ENCODE measurements at places on chromosomes 7 and 10.

DNA sequence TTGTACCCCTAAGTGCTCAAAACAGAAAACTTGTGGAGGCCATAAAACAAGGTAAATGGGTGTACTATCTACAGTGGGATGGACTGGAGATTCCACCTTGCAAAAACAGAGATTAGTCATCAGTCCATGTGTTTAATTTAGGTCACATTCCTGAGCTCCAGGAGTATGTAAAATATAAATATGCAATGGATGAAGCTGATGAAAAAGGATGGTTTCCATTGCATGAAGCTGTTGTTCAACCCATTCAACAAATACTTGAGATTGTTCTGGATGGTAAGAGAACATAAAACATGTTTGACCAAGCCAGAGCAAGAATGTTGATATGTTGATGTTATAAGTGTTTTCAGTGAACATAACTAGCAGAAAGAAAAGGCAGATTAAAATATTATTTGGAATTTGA is 14.6 kb downstream of the ASB15 start:
- no peak for DNase-seq

- peak; percentile 2 for DNase-seq
Observed at GRCh38 chr10:68301790-68302502, 29.9 kb upstream of the HNRNPH3 start.

- DNase-seq = no peak
Observed at GRCh38 chr10:70909326-70909935, 21.1 kb upstream of the PCBD1 start.

GRCh38 chr10:44703241-44704155 is 207.6 kb upstream of the TMEM72 start:
- DNase-seq = no peak

GRCh38 chr10:59622320-59623132 is 87.1 kb downstream of the SLC16A9 start:
- DNase-seq = peak; percentile 2

DNA sequence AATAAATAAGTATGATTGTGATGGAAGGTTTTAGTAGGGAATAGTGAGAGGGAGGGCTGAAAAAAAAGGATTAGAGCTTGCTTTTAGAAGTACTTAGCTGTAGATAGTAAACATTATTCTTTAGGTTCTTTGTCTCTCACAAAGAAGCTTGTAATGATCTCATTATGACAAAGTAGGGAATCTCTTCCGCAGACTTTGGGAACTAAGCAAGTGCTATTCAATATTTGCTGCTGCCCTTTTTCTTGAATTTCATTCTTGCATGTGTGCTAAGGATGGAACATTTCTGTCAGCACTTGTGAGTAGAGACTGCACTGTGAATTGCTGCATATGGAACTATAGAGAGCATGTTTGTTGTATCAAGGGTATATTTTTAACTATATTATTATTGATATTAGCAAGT is 173.4 kb downstream of the ST7 start:
- no peak for DNase-seq

DNA sequence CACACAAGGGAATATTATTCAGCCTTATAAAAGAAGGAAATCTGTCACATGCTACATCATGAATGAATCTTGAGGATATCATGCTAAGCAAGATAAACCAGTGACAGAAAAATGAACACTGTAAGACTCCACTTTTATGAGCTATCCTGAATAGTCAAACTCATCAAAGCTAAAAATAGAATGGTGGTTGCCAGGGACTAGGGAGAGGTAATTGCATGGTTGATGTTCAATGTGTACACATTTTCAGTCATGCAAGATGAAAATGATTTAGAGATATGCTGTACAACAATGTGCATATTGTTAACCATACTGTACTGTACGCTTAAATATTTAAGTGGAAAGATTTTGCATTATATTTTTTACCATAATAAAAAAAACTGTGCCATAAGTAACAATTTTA is 1349.1 kb downstream of the XPNPEP1 start:
- DNase-seq = no peak

- no peak for DNase-seq
Observed at GRCh38 chr10:122435212-122435827, 19.1 kb upstream of the ARMS2 start.

DNA sequence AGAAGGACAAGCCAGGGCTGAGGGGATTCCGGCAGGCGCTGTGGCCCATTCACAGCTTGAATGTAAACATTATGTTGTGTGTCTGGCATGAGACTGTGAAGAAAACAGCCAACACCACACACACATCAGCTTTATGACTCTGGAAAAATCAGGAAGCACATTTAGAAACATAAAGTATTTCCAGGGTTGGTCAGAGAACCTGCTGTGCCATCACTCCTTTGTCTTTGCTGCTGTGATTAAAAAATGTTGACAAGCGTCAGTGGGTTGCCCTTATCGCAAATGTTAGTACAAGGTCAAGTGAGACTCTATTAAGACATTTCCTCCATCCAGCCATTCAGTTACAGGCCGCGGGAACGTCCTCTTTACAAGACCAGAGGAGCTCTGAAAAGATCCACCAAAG is 95.4 kb downstream of the TAX1BP1 start:
- DNase-seq = no peak

- DNase-seq = no peak
Observed at GRCh38 chr7:101945034-101945758, 127.8 kb downstream of the CUX1 start.

DNA sequence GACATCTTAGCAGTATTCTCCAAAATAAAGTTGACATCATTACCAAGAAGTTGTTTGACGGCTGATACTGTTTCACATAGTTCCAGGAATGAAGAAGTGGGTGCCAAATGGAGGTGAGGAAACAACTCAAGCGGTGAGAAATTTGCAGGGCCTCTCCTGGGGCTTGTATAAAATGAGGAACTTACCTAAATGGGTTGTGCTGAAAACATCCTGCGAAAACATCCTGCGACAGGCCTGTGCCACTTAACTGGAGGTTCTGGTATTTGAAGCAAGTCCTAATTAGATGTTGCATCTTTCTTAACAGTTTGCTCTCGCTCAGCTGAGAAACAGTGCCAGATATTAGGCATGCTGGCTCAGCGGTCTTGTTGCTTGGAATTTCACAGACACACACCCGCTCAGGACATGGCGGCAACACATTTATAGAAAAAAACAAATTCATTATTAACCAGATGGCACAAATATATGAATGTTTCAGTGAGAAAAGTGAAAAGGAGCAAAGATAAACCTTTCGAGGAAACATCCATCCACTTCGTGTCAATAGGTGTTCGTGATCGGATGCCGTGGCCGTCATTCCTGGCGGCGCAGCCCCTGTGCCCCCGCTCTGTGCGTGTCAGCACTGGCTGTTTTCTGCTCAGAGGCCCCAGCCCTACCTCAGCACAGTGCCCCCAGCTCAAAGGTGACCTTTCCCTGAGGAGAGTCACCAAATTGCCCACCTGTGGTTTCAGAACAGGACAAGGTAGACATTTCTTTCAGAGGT is 48.1 kb downstream of the CDC123 start:
- no peak for DNase-seq

GRCh38 chr7:129123510-129123857 is 21.0 kb upstream of the TSPAN33 start:
- DNase-seq = no peak

DNA sequence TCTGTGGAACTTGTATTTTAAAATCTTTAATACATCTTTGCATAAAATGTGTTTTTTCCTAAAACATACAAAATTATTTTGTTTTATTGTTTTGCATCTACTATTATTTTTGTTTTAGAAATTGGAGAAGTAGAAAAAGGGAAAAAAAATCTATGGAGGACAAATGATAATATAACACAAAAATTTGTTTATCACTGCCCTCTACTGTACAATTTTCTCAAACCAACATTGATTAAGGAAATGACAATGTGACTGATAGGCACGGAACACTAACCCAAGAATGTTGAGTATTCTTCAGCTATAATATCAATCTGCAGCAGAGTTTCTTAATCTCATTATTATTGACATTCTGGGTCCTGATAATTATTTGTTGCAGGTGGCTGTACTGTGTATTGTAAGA is 9.5 kb upstream of the ING3 start:
- no peak for DNase-seq

DNA sequence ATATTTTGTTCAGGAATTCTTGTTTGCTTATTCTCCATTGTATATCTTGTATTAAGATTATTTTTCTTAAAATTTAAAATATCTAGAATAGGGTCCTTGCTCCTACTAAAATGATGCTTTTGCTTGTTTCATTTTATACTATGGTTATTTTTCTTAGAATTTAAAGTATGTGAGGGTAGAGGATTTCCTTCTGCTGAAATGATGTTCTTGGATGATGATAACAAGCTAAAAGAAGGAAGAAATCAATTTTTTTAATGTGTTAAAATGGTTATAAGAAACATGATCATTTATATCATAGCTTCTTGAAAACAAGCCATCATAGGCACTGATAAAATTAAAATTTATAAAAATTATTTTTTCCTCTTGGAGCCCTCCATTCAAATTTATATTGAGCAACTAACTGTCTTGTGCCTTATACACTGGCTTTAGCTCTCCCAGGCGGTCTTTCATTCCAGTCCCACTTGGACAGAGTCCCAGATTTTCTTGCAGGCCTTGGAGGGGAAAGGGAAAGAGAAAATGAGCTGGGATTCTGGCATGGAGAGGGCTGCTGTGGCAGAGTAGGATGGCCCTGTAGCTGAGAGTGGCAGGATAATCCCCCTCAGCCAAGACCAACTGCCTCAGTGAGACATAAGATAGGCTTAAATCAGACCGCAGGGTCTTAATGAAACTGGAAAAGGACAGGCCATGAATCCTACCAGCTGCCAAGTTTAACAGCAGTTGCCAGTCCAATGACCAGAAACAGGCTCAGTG is 60.2 kb downstream of the DNAJB9 start:
- DNase-seq = peak; percentile 56

DNA sequence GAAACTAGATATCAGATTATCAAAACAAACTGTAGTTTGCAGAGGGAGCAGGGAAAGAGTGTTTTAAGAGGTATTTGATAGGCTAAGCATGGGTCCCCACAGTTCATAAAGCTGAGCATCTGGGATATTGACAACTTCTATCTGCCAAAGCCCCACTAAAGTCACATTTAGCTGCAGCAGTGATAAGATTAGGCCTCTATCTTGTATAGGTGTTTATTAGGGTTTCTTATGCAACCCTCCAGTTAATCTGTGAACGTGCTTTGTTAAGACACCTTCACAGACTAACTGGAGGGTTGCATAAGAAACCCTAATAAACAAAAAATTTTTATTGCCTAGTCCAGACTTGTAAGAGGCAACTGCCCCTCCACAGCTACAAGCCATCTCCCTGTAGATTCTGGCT is 78.0 kb downstream of the CYP51A1 start:
- no peak for DNase-seq

DNA sequence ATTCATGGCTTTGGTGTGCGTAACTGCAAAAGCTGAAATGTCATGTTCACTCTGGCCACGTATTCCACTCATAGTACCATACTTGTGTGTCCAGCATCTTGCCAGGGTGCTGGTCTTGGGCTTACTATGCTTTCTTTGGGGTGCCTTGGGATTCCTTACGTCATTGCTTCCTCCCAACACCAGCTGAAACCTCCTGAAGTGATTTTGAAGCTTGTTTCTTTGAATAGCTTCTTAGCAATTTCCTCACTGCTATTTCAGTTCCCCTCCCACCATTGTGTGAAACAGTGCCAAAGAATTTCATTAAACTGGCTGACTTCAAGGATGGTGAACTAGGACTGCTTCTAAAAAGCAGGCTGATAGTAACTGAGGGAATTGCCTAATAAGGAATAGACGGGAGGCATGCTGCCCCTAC is 36.9 kb downstream of the ENTPD1 start:
- DNase-seq = no peak

DNA sequence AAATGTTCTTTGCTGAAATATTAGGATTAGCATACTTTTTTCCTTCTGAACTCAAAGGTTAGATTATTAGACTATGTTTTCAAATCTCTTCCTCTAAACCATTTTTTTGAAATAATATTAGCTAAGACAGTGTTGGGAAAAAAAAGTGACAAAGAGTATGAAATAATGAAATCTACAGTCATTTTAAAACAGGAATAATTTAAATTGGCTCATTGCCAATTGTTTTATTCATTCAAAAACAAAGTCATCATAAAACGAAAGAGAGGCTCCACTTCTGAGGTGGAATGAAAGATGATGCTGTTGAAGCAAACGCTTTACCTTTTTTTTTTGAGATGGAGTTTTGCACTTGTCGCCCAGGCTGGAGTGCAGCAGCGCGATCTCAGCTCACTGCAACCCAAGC is 51.2 kb downstream of the RNF32 start:
- no peak for DNase-seq

DNA sequence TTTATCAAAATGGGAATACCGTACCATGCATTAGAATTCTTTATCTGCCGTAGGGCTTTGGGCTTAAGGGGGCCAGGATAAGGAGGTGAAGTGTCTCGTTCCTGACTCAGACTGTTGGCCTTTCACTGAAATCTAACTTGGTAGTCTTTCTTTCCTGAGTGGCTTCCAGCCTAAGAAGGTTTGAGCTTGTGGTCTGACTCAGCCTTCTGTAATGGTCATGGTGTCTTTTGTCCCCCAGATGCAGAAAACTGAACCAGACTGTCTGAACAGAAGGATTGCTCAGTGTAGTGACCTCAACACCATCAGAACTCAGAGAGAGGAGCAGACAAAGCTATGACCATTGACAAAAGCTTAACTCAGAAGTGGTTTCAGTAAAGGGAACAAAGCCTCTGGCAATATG is 39.5 kb downstream of the WNT2 start:
- DNase-seq = no peak

- DNase-seq = no peak
Observed at GRCh38 chr7:926061-927030, 28.1 kb downstream of the ADAP1 start.

GRCh38 chr10:71613261-71613777 is 106.3 kb downstream of the C10orf105 start:
- DNase-seq = no peak

- no peak for DNase-seq
Observed at GRCh38 chr7:8134089-8134733, 127.8 kb downstream of the ICA1 start.
